ENCODE measurements at places on chromosomes 4 and X. TPM values are rescaled to one million over a fixed set of nuclear protein-coding genes. Genes with fewer than 3 reads are reported as not detected.

DNA sequence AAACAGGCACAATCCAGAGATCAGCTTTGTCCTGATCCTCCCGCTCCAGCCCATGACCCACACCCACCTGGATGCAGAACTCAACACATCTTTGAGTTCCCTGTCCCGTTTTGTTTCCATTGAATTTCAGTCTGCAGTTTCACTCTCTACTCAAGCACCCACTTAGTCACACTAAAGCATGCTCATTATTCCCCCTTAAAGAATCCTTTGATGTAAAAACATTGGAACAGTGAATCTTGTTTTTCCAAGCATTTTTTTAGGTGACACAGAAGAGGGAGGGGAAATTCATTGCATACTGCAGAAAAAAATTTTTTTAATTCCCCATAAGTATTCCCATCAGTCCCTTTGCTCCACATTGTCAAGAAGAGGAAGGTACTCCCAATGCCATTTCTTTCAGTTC is 249.7 kb upstream of the TTC29 start:
- DNase-seq = no peak

- no peak for DNase-seq
These were observed 16.5 kb upstream of the GALNT7 start for GRCh38 chr4:173152104-173152503.

FAM184B gene
- 2.5 TPM for total RNA-seq

RNF212 gene
- total RNA-seq = 4.1 TPM

FAM9B gene
- total RNA-seq = not detected

F8A2 gene
- not detected for total RNA-seq

PPBP gene
- 1.0 TPM for total RNA-seq

ZNF330 gene
- 27.2 TPM for total RNA-seq

DNA sequence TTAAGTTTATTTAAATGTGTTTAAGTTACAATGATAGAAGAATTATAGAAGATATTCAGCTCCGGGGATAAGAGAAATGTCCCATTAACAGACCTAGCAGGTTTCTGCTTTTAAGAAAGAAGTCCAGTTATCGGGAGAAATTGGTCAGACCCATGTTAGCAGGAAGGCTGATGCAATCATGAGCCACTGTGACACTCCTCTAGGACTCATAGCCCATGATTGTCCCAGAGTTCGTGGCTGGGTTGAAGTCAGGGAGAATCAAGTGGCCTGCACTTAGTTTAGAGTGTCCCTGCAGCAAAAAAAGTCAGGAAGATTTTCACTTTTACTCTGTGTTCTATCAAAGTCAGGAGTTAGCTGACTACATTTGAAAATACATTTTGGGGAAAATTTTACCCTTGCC is 72.0 kb downstream of the TMEM144 start:
- no peak for DNase-seq

- DNase-seq = no peak
These were observed 134.3 kb upstream of the VCX2 start for GRCh38 chrX:8305350-8305749.

- no peak for DNase-seq
These were observed 206.3 kb upstream of the TBL1X start for GRCh38 chrX:9258421-9259104.

FOXR2 gene
- not detected for total RNA-seq

ARHGAP36 gene
- total RNA-seq = 0.70 TPM

- DNase-seq = no peak
These were observed 68.2 kb downstream of the DMP1 start for GRCh38 chr4:87718217-87718835.

DNA sequence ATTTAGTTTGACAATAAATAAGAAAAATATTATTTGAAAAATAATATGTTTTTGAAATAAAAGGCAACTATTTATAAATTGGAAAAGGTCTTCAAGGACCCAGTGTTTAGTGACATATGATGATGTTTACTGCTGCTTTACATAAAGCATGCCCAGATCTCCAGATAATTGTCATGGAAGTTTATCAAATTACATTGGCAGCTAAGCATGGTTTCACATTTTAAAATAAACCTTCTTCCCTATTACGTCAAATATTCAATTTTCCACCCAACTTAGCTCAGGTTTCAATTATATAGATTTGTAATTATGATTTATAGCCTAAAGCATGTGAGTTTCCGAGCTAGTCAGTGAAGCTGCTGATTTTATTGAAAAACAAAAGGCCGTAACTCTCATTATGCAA is 417.2 kb downstream of the CFAP47 start:
- no peak for DNase-seq

- no peak for DNase-seq
These were observed 91.9 kb upstream of the PPP1R2C start for GRCh38 chrX:42869659-42870476.

RNF175 gene
- total RNA-seq = 32.8 TPM

DNA sequence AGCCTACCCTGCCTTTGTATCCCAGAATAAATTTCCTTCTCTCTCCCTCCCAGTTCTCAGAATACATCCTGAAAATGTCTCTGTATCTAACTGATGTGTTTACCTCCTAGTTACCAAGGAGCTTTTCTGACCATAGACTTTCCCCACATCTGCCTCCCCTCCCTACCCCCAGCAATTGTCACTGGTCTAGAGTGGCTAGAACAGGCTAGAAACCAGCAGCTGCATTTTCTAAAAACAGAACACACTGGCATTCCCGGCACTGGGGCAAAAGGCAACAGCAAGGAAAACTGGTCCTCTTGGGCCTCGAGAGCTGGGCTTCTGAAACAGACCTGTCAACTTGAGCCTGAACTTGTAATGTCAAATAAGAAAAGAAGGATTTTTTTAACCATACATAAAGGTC is 16.4 kb downstream of the TASL start:
- no peak for DNase-seq

- DNase-seq = no peak
These were observed 3.4 kb upstream of the CYBB start for GRCh38 chrX:37776283-37776986.

DNA sequence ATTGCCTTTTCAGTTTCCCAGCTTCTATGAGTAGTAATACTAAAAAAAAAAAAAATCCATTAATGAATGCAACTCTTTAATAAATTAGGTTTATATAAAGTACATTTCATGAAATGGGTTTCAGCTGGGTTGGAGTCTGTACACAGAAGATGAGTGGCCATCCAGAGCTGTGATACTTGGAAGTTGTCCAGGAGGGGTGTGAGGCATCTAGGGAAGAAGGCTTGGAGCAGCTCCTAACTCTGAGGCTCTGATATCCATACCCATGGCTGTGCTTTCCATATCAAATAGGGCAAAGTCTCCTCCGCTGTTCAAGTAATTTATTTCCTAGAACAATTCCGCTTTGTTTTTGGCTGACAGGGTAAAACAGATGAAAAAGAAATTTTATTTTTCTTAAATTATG is 423.3 kb upstream of the TENM3 start:
- no peak for DNase-seq

DNA sequence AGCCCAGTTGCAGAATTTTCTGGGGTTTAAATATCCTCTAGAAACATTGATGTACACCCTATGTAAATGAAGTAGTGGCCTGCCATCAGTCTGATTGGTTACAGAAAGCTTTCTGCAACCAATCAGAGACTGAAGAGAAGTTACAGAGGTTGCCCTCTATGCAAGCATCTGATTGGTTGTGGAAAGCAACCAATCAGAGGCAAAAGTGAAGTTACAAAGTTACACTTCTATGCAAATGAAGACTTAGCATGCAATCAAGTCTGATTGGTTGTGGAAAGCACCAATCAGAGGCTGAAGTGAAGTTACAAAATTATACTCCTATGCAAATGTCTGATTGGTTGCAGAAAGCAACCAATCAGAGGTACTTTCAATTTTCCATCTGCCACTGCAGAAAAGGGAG is 51.9 kb upstream of the USP9X start:
- no peak for DNase-seq

GRCh38 chr4:13957871-13958270 is 330.3 kb upstream of the BOD1L1 start:
- no peak for DNase-seq

SLC6A8 gene
- 133 TPM for total RNA-seq

DNA sequence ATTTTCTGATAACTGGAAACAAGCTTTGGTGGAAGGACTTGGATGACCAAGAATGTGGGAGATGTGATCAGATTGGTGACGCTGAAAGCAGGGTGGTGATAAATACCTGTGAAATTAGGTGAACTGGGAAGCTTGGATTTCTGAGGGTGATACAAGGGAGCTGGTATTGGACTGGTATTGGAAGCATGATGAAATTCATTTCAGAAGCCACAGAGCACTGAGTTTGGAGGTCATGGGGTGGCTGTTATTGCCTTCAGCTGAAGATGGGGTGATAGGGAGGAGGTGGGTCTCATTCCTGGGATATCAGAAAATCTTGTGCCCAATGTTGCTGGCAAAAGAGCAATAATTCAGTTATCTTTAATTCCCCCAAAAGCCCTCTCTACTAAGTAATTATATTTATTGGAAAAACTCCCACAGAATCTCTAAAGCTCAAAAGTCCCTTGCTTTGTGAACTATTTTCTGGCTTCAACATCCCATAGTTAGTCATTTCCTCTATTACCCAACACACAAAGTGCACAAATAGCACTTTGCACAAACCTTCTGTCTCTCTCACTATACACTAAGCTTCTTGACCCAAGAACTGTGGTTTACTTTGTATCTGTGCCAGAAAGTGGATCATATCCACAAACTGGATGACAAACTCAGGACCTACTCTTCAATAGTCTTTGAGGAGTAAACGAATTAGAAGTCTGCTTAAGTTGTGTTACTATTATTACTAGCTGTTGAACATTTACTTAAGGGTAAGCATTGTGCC is 23.1 kb upstream of the CAMK2D start:
- no peak for DNase-seq

SLC10A4 gene
- total RNA-seq = 1.6 TPM

DNA sequence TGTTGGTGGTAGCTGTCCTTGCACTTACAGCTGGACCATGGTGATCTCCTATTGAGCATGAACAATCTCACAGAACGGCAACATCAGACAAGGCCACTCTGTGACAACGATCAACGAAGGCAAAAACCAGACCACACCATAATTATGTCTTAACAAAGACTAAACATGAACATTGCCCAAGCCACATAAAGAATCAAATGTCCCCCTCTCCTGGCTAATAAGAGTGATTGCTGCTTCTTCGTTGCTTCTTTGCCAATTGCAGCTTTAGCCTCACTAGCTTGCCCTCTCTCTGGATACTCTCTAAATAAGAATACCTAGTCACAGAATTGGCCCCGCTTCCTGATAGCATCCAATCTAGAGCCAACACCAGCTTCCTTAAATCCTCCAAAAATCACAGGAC is 41.5 kb upstream of the PGRMC1 start:
- DNase-seq = no peak

GRCh38 chrX:10110984-10111363 is 45.8 kb upstream of the CLCN4 start:
- DNase-seq = no peak

GRCh38 chr4:106351016-106351415 is 17.6 kb downstream of the GIMD1 start:
- no peak for DNase-seq

DNA sequence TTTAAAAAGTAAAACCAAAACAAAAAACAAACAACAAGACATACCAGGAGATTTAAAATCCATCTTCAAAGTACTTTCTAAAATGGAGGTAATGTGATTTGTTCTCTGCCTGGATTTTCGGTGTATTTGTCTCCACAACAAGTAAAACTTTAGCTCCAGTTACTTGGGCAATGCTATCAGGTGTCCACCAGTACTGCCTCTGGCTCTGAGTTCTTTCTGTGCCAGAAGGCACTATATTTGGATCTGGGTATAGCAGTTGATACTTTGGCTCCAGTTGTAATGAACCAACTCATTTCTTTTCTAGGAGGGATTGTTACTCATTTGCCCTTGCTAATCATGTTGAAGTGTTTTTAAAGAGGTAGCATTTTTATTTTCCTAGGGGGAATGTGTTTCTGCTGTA is 9.5 kb upstream of the PDLIM5 start:
- DNase-seq = no peak

GRCh38 chr4:158020176-158020575 is 152.6 kb downstream of the GASK1B start:
- no peak for DNase-seq

GRCh38 chr4:80542747-80543146 is 207.2 kb downstream of the CFAP299 start:
- no peak for DNase-seq

DNA sequence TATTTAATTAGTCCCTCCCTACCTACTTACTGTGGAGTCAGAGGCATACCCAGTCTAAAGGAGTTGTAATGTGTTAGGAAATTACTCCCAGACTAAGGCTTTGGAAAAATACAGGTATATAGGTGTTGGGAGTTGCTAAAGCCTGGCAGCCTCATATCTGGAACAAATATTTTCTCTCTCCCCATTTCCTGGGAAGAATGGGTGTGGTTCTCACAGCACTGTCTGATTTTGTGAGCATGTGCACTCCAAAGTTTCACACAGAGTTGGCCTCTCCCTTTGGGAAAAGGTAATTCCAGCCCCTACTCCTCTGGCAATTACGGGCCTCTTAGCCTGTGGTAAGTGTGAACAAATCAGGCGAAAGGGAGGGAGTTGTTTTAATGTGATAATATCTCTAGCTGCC is 187.0 kb downstream of the MID1IP1 start:
- DNase-seq = no peak

USP17L20 gene
- not detected for total RNA-seq

GRCh38 chr4:180598281-180598680 is 1644.9 kb upstream of the TENM3 start:
- DNase-seq = no peak

RAB40A gene
- 3.6 TPM for total RNA-seq

SSX1 gene
- not detected for total RNA-seq

DNA sequence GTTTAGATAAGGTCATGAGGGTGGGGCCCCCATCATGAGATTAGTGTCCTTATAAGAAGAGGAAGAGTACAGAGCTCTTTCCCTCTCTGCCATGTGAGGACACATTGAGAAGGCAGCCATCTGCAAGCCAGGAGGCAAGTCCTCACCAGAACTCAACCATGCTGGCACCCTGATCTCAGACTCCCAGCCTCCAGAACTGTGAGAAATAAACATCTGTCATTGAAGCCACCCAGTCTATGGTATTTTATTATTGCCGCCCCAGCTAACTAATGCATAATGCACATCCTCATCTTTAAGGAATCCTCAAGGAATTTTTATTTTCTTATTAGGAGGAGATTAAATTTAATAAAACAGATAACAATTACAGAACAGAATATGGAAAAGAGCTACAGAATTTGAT is 16.7 kb upstream of the EXOSC9 start:
- no peak for DNase-seq

FHDC1 gene
- 2.0 TPM for total RNA-seq

DNA sequence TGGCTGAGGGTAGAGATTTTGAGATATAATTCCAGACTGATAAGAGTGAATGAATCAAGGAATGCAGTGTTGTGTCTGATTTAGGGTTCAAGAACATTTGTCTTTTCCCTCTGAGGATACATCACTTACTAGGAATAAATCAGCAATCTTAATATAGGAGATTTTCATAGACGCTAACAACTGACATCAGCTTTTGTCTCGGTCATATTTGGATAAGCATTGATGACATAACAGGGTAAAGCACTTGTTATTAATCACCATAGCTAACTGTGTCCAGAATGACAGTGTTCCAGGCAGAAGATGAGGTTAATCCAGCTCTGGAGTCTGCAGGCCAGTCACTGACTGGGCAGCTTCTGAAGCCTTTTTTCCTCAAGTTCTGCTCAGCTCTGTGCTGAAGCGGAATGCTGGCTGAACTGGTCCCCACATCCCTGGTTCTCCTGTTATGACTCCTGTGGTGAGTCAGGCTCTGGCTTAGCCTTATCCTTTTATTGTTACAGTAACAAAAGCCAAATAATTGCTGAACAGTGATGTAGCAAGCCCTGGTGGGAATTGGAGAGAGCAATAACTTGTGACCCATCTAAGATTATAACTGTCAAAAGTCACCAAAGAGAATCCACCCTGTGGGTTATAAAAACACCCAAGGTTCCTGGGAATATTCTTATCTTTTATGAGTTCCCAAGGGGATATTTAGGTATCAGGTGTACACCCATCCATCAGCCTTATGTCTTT is 41.8 kb downstream of the FNIP2 start:
- DNase-seq = no peak
